ENCODE measurements at places on chromosomes 11 and 22.

GRCh38 chr11:118124929-118125535 is 27.6 kb downstream of the SCN4B start:
- DNase-seq: no peak

- DNase-seq: peak; percentile 19
Measured at GRCh38 chr11:120186774-120187591, 23.8 kb upstream of the OAF start.

DNA sequence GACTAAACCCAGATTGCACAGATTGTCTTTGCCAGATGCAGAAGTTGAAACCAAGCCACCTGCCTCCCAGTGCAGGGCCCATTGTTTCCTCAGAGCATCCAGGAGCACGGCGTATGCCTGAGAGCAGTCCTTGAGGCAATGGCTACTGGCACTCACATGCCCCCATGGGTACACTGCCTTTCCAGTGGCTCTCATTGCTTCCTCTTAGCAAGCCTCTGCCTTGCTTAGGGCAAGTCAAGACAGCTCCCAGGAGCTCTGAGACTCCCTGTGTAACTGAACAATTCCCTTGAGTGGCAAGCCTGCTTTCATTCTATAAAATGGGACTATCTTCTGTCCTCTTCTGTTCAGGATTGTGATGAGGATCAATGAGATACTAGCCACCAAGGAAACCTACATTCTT is 4.1 kb downstream of the SYTL2 start:
- DNase-seq: no peak

GRCh38 chr11:11142430-11142829 is 210.6 kb downstream of the CSNK2A3 start:
- DNase-seq: no peak

- DNase-seq: no peak
Measured at GRCh38 chr11:117144477-117145392, 648 bp downstream of the PAFAH1B2 start.

DNA sequence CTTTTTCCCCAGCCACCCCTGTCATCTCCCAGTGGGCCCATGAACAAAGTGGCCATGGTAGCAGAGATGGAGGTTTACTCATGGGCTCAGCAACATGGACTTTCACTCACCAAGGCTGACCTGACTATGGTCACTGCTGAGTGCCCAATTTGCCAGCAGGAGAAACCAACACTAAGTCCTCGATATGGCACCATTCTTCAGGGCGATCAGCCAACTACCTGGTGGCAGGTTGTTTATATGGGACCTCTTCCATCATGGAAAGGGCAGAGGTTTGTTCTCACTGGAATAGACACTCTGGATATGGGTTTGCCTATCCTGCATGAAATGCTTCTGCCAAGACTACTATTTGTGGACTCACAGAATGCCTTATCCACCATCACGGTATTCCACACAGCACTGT is 1009.1 kb downstream of the NTM start:
- no peak for DNase-seq

- peak; percentile 96 for DNase-seq
Measured at GRCh38 chr11:47185305-47186075, 744 bp downstream of the PACSIN3 start.

GRCh38 chr11:280706-281485 is 2.7 kb downstream of the NLRP6 start:
- DNase-seq: no peak

DNA sequence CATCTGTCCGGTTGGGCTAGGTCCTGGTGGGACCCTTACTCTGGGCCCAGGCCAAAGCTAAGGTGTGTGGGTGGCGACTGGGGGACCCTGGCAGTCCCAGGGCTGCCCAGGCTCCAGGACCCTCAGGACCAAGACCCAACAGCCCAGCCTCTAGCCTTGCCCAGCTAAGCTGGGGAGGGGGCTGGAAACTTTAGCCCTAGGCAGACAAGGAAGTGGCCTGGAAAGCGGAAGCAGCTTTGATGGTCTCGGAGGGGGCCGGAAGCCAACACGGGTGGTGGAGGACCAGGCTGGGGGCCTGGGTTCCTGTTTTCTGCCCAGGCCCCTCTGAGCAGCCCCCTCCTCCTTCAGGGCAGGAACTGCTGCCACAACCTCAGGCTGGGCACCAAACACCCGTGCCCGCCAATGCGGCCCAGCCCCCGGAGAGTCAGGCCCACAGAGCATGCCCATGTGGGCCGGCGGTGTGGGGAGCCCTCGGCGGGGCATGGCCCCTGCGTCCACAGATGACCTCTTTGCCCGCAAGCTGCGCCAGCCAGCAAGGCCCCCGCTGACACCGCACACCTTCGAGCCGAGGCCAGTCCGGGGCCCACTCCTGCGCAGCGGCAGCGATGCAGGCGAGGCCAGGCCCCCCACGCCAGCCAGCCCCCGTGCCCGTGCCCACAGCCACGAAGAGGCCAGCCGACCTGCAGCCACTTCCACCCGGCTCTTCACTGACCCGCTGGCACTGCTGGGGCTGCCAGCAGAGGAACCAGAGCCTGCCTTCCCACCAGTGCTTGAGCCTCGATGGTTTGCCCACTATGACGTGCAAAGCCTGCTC is 2.8 kb downstream of the SIPA1 start:
- DNase-seq: no peak

DNA sequence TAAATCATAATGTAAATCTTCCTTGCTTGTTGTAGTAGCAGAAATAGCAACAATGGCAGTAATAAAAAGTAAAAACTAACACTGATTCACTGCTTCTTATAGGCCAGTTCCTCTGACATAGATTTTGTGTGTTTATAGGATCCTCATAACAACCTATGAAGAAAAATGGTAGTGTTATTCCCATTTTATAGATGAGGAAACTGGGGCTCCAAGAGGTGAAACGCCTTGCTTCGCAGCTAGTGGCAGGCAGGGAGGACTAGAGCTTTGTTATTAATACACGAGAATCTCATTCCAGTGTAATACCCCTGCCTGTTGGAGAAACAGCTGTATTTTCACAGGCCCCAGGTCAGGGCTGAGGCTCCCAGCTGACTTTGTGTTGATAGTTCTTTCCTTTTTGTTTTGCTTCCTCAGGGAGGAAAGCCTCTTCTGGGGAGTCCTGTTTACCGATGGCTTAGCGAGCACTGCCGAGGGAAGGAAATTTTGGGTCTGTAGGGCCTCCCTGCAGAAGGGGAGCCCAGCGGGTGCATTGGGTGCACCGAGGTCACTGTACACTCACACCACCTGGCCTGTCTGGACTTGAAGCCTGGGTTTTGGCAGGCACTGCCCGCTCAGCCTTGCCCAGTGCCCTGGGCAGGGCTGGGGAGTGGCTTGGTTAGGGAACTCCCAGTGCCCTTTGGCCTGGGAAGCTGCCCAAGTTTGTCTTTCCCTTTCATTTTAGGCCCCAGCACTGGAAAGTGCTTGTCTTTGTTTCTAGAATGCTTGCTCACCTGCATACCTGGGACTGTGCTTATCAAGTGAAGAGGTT is 13.5 kb downstream of the KIAA1671 start:
- DNase-seq: no peak

DNA sequence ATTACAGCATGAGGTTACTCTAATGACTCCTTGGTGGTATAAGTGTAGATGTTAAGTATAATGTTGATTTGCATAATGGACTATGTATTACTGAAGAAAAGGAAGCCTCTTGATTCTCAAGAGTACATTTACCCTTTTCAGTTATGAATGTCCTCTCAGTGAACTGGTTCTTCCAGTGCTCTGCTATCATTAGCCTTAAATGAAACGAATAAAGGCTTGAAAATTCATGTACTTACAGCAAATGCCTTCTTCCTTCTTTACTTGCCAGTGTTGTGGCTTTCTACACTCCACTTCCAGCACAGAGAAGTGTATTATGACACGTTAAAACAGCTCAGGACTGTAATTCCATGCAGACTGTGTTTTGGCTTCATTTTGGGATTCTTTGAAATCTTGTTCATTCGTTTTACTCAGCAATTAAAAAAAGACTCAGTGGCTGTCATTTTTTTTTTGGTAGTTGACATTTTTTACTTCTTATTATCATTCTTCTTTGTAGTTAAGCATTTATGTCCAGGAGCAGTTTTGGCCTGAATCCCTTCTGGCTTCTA is 96.9 kb downstream of the MTMR3 start:
- DNase-seq: no peak

DNA sequence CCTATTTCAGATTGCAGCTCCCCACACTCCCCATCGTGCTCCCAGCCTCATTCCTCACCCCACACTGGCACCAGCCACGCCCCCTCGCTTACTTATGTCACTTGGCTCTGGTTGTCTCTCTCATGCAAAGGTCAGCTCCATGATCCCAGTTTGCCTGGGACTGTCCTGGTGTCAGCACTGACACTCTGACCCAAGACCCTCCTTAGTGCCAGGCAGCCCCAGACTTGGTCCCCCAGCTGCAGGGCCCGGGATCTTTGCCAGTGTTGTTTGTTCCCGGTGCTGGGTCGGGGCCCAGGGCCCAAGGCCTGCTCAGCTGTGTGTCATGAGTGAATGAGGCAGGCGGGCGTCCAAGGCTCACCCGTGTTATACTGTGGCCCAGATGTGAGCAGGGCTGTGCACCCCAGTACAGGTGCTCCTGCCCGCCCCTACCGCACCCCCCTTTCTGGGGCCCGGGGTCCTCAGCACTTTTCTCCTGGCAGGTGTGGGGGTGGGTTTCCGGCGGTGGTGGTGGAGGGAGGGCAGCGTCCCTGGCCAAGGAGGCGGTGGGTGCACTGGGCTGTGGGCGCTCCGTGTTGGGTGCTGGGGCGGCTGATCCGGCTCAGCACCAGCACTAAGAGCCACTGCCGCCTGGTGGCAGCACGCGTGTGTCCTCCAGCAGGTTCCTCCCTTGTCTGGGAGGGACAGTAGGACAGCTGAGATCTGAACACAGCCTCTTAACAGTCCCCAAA is 19.5 kb downstream of the IL17REL start:
- peak; percentile 74 for DNase-seq

DNA sequence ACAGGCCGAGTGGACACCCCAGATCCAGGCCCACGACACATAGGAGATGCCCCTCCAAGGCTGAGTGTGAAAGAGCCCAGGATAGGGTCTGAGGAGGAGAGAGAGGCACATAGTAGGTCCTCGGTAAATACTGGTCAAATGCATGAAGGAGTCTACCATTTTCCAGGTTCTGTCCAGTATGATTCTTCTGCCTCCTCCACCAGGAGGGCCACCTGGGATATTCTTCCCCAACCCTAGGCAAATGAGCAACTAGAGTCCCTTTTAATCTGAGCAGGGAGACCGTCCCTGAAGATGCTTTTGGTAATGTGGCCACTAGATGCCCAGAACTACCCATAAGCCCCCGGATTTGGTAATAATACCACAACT is 6.7 kb downstream of the PDGFB start:
- no peak for DNase-seq

GRCh38 chr11:68115285-68115684 is 5.9 kb downstream of the CHKA start:
- no peak for DNase-seq

- no peak for DNase-seq
Measured at GRCh38 chr22:24180316-24181087, 785 bp upstream of the SUSD2 start.

GRCh38 chr11:129313541-129314297 is 61.9 kb upstream of the BARX2 start:
- DNase-seq: no peak

DNA sequence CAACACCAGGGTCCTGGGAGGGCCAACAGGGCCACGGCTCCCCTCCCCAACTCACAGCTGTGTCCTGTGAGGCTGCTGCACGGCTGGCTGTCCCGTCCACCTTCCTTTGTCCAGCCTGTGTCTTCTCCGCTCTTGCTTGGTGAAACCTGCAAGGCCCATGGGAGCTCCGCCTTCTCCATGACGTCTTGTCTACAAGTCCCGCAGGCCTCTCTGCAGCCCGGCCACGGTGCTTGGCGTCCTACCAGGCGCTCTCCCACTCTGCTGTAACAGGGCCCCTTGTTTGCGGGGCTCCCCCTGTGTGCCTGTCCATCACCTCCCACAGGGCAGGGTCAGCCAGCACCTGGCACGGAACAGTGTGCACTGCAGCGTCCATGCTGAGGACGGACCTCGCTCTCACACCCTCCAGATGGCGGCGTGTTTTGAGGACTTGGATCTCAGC is 866.8 kb downstream of the TBC1D22A start:
- no peak for DNase-seq

DNA sequence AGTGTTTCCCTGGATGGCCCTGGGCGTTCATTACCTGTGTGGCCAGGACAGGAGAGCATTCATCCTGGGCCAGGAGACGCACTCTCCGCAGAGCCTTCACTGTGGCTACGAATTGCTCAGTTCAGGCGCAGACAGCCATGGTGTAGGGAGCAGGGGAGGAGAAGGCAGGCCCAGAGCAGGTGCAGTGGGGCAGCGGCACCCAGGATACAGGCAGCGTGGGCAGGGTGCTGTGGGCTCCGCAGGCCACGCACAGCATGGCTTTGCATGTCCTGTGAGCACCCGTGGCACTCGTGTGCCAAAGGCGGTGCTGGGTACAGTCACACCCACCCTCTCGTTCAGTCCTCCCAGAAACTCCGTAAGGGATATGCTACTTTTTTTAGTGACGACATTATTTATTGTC is 124.2 kb upstream of the B3GAT1 start:
- peak; percentile 16 for DNase-seq

GRCh38 chr22:30270832-30271231 is 4.2 kb upstream of the OSM start:
- no peak for DNase-seq

DNA sequence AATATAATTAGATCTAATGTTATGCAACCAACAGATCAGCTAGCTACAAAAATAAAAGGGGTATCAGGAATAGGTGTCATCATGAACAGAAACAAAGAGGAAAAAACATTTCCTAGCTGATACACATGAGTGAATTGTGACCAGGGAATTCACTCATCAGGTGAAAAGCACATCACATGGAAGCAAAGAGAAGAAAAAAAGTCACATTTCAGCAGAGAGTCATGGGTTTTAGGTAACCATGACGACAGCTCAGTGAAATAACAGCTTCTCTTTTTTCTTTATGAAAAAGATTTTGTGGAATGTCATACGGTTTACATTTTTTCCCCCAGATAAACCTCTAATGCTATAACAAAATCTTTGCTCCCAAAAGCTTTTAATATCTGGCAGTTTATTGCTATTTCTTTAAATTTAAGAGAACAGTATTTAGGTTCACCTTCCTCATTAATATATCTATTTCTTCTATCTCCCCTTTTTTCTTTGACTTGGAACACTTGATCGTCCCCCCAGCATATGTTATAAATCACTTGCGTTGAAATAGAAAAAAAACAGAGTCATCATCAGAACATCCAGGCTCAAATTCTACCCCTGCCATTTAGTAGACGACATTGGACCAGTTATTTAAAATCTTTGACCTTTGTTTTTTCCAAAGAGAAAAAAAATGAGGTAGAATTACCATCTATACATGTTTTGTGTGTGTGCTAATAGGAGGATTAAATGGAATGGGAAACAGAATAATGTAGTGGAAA is 5.3 kb downstream of the TYR start:
- DNase-seq: no peak

GRCh38 chr11:100876815-100877520 is 189.9 kb downstream of the ARHGAP42 start:
- DNase-seq: no peak

- no peak for DNase-seq
Measured at GRCh38 chr11:92828556-92828955, 140.9 kb upstream of the MTNR1B start.

Measured in H9 (cell line).